ENCODE measurements at places on chromosomes 12 and 14.

DNA sequence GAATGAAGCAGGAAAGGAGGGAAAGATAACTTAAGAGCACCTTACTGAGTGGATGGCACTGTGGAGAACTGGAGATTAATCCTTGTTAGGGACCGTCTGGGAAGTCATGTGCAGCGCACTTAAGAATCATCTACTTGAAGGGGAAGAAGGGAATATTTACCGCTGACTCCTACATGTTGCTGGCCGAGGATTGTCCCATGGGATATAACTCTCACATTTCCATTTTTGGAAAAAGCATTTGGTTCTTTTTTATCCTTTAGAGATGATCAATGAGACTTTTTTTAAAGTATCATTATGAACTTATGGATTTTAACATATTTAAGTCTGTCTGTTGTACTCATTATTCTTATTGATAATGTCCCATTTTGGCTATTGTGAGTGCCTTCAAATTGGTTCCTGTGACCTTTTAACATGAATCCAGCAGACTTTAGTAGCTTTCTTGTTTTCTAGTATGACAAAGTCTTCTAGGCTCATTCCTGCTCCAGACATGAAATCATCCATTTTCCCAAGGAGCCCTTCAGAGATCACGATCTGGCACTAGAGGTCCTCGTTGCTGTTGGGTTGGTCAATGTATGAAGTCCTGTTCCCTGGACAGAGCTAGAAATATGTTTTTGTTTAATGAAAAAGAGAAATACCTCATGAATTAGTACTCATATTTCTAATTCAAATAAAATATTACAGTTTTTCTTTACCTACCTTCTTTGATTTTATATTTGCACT lies 20.2 kb upstream of the FAM234B start:
- no peak for DNase-seq

- no peak for DNase-seq
Measured at GRCh38 chr12:22361785-22362184, 27.3 kb upstream of the ST8SIA1 start.

DNA sequence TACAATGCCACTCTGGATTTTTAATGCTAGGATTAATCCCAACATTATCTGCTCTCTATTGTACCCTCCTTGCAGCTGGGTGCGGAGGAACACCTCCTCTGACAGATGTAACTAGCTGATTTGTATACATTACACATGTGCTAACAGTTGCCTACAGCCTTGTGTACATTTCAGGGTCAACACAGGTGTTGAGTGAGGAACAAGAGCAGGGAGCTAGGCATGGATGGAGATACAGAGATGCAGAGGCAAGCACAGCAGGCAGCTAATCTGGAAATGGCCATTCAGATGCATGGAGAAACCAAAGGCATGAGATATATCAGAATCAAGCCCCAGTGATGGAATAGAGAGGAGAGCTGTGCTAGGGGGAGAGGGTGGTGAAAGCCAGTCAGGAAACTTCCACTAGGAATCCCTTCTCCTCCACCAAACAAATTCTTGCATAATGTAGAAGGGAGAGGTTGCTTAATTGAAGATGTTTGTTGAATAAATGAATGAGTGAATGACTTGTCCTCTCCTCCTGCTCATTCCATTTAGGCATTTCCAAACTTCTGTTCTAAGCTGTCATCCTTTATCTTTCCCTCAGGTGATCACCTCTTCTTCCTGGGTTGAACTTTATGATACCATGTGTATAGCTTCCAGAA lies 313.2 kb downstream of the ATP23 start:
- no peak for DNase-seq

GRCh38 chr12:6437586-6437985 lies 7.2 kb upstream of the CD27 start:
- DNase-seq, result no peak

GRCh38 chr12:13177373-13177772 lies 19.2 kb upstream of the EMP1 start:
- DNase-seq, result no peak
